ENCODE measurements at places on chromosomes 3 and 15. TPM values are rescaled to one million over a fixed set of nuclear protein-coding genes. Genes with fewer than 3 reads are reported as not detected.

Gene WDR48
- total RNA-seq, result 27.2 TPM

Gene COL6A5
- total RNA-seq, result under 0.01 TPM

Gene MESP1
- total RNA-seq, result 1.00 TPM

Gene SCN5A
- total RNA-seq, result under 0.01 TPM

Gene BFSP2
- total RNA-seq, result 0.69 TPM

Gene FANCI
- 28.4 TPM for total RNA-seq

Gene SPATA12
- not detected for total RNA-seq

Gene PARP15
- 1.1 TPM for total RNA-seq

Gene GHSR
- not detected for total RNA-seq

Gene SPESP1
- 5.2 TPM for total RNA-seq

Gene SV2B
- 5.5 TPM for total RNA-seq

Gene SKOR1
- total RNA-seq, result under 0.01 TPM

Gene CFAP20DC
- 6.2 TPM for total RNA-seq

Gene ARPIN
- total RNA-seq, result 17.2 TPM

Gene ZDHHC19
- total RNA-seq, result not detected

Gene GOLIM4
- total RNA-seq, result 20.7 TPM

Gene AGTR1
- total RNA-seq, result 0.36 TPM

Gene RETNLB
- total RNA-seq, result not detected

Gene TRA2B
- 261 TPM for total RNA-seq

Gene CNTN6
- total RNA-seq, result not detected

Gene FAM81A
- total RNA-seq, result 2.9 TPM

Gene CYP1A1
- total RNA-seq, result 1.3 TPM

Gene SMCO1
- not detected for total RNA-seq

Gene TM6SF1
- not detected for total RNA-seq

Gene IL16
- 16.0 TPM for total RNA-seq

Gene MESD
- total RNA-seq, result 26.9 TPM

Gene CTXN2
- total RNA-seq, result not detected

Gene ITIH1
- not detected for total RNA-seq

Gene SLC41A3
- total RNA-seq, result 36.8 TPM

Gene KLHL40
- not detected for total RNA-seq
